ENCODE measurements at places on chromosomes 13 and 19.

GRCh38 chr13:91805605-91806004 is 407.2 kb downstream of the GPC5 start:
- H3K27me3 ChIP-seq = no peaks in the 10 kb centered on the region
- no peaks in the 10 kb centered on the region for H3K36me3 ChIP-seq
- H3K27ac ChIP-seq = no peak overlapping the region

GRCh38 chr13:79647533-79647932 is 166.6 kb downstream of the NDFIP2 start:
- DNase-seq = no peak
- H3K4me3 ChIP-seq = no peak overlapping the region
- no peak overlapping the region for H3K27ac ChIP-seq
- H3K4me1 ChIP-seq = no peaks in the 10 kb centered on the region
- H3K27me3 ChIP-seq = no peaks in the 10 kb centered on the region

- peak overlapping the region; percentile 91 for H3K27ac ChIP-seq
- no peak for DNase-seq
- no peaks in the 10 kb centered on the region for H3K27me3 ChIP-seq
- H3K4me1 ChIP-seq = peaks cover 27% of the 10 kb centered on the region
- no peaks in the 10 kb centered on the region for H3K36me3 ChIP-seq
Observed at GRCh38 chr13:49641801-49642291, 13.5 kb downstream of the ARL11 start.

- no peak overlapping the region for H3K27ac ChIP-seq
- no peak for DNase-seq
- H3K4me1 ChIP-seq = no peaks in the 10 kb centered on the region
- no peaks in the 10 kb centered on the region for H3K36me3 ChIP-seq
Observed at GRCh38 chr19:50974702-50975556, 5.5 kb upstream of the KLK6 start.

DNA sequence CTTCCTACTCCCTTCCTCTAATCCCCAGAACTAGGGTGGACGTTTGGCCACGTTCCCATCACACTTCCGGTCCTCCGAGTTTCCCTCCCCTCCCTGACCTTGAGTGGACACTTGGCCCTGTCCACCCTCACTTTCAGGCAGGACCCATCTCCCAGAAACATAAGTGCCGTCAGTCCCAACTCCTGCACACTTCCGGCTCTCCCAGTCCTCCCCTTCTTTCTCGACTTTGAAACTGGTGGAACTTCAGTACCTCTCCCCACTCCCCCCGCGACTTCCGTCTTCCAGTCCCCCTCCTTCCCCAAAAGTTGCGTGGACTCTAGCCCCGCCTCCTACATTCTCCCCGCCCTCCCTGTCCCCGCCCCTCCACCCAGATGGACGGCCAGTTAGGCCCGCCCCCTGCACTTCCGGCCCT is 278 bp upstream of the ZNF274 start:
- DNase-seq = no peak
- peaks cover 14% of the 10 kb centered on the region for H3K4me1 ChIP-seq
- no peaks in the 10 kb centered on the region for H3K27me3 ChIP-seq
- H3K36me3 ChIP-seq = peaks cover 33% of the 10 kb centered on the region
- H3K27ac ChIP-seq = peak overlapping the region; percentile 98

DNA sequence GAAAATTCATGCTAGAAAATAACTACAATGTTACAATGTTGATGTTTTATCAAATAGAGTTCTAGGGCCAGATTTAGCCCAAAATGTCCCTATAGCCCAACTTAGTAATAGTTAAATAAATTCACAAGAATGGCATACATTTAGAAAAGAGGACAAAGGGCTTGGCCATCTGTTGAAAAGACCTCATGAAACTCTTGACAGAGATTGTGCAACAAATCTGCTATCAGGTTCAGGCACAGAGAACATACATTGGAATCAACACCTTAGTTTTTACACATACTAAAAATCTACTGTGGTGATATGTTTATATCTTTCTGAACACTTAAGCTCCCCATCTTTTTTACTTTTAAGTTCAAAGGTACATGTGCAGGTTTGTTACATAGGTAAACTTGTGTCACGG is 298.3 kb upstream of the DACH1 start:
- H3K27me3 ChIP-seq = no peaks in the 10 kb centered on the region
- DNase-seq = no peak
- no peaks in the 10 kb centered on the region for H3K36me3 ChIP-seq
- no peaks in the 10 kb centered on the region for H3K4me1 ChIP-seq

DNA sequence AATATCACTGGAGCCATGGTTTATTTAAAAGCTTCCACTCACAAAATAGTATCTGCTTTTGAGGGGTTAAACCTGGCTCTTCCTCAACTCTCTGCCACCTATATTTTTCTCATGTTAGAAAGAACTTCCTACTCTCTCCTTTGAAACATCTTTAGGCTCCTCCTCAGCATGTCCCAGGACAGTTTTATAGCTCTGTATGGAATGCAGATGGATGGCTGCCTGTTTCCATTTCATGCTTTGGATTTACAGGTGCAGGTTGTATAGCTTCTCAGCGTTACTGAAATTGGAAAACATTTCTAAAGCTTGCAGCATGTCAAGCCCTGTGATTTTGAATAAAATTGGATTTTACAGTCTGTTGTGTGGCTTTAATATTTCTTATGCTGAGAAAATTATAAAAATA is 314.0 kb downstream of the NDFIP2 start:
- H3K4me1 ChIP-seq = peaks cover 2% of the 10 kb centered on the region
- DNase-seq = no peak
- no peak overlapping the region for H3K4me3 ChIP-seq
- no peaks in the 10 kb centered on the region for H3K36me3 ChIP-seq
- no peak overlapping the region for H3K27ac ChIP-seq
- no peaks in the 10 kb centered on the region for H3K27me3 ChIP-seq

GRCh38 chr19:11560404-11561051 is 1.5 kb upstream of the ELOF1 start:
- H3K36me3 ChIP-seq = no peaks in the 10 kb centered on the region
- DNase-seq = no peak
- H3K4me3 ChIP-seq = no peak overlapping the region
- H3K4me1 ChIP-seq = peaks cover 32% of the 10 kb centered on the region
- no peak overlapping the region for H3K27ac ChIP-seq
- no peaks in the 10 kb centered on the region for H3K27me3 ChIP-seq

Measured in heart left ventricle (tissue), 16 donors.